Stimulated activated CD8-positive, alpha-beta memory T cell treated with anti-CD3 and anti-CD28 coated beads, Interleukin-15, amount 100 ng/mL, for 24 hours (primary cell): ENCODE measurements at places on chromosomes 13 and 19.

DNA sequence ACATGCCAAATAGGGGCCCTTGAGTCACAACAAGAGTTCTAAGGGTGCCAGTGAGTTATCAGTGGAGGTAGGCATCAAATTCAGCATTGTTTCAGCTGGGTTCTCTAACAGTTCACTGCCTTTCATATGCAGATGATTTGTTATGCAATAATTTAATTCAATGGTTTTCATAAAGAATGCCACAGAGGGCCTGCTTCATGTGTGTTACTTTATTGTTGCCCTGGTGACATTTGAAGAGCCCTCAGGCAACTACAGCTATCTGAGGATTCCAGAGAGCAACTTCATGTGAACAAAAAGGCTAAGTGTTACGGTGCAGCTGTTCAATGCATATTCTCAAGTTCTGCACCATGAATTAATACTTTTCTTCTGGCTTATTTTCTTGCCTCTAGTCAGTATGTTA lies 43.1 kb upstream of the STARD13 start:
- no peak for DNase-seq

- DNase-seq = no peak
These were observed 113.0 kb upstream of the SLC10A2 start for GRCh38 chr13:103178986-103179943.

DNA sequence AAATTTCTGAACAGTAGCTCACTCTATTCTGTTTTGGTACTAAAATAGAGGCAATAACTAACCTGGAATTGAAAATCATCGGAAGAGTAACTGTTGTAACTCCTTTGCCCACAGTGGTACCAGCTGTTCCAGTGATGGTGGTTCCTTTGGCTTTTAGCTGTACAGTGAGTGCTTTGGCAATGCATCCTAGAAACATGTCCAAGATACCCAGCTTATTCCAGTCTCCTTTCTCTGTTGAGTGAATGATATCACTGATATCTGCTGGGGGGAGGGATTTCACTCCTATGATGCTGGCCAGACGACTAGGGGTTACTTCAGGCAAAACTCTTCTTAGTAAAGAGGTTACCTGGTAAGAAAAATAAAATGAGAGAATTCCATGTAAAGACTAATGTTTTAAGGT lies 40.6 kb upstream of the FBXL3 start:
- DNase-seq = no peak

- no peak for DNase-seq
These were observed 235.9 kb downstream of the DCT start for GRCh38 chr13:94243551-94243950.

DNA sequence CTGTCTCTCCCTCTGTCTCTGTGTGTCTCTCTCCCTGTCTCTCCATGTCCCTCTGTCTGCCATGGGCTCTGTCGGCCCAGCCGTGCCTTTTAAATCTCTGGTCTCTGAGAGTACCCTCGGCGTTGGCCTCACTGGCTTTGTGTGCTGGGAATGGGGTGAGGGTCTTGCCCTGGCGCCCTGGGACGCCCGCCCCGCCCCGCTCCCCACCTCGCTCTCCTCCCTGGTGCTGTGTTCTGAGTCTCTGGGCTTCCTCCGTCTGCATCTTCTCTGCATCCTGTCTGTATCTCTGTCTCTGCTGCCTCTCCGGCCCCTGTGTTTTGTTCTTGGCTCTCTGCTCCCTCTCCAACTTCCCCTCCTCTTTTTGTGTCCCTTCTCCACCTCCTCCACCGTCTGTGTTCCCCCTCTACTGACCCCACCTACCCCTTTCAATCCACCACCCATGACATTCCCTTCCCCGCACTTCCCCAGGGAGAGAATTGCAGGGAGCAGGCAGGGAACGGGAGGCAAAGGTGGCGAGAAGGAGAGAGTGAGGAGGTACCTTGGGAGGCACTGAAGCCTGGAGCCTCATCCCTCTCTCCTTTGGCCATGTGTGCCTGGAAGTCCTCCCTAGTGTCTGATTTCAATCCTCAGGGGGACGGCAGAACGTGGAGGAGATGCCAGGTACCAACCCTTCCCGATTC lies 4.0 kb upstream of the MEIS3 start:
- DNase-seq = no peak

DNA sequence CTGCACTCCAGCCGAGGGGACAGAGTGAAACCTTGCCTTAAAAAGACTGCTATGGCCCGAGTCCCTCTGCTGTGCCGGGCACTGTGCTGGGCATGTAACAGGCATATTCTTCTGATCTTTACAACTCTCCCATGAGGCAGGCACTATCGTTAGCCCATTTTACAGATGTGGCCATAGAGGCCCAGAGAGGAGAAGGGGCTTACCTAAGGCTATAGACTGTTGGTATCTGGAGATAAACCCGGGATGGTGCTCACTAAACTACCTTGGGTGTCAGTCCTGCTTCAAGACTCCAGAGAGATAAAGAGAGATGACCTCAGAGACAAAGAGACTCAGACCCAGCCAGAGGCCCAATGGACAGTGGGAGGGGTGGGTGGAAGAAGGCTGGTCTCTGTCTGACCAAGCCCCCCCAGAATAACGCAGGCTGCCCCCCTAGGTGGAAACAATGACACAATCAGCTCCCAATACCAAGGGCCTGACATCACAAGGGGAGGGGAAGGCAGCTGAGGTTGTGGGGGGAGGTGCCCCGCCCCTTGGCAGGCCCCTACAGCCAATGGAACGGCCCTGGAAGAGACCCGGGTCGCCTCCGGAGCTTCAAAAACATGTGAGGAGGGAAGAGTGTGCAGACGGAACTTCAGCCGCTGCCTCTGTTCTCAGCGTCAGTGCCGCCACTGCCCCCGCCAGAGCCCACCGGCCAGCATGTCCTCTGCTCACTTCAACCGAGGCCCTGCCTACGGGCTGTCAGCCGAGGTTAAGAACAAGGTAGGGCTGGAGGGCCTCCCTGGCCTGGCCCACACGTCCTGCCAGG lies at the start of gene CNN1:
Gene CNN1, plus strand, starts transcription at position 620 of the 805 bp plus-strand sequence. Its CDS starts 77 bp downstream, at position 697.
- no peak for DNase-seq

GRCh38 chr13:69872321-69873047 lies 235.1 kb upstream of the ATXN8OS start:
- DNase-seq = no peak
